COLO829 (cell line): ENCODE measurements at places on chromosomes 6 and 20.

DNA sequence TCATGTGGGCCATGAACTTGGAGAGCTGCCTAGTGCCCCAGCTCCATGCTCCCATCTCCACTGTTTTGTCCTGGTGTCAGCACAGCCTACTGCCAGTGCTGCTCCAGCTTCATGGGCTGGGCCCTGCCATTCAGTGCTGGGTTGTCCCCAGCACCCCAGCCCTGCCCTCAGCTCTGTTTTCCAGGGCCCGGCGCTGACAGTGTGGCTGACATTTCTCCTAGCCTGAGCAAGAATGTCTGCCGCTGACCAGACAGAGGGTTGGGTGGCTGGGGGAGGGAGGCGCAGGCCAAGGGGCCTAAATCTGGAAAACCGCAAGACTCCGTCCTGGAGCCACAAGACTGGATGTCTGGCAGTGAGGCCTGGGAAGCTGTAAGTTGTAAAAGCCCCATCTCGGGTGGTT is 78.9 kb downstream of the DHX35 start:
- no peak for DNase-seq

- no peak for DNase-seq
These were observed 148.0 kb downstream of the TMEM200A start for GRCh38 chr6:130513770-130514169.

DNA sequence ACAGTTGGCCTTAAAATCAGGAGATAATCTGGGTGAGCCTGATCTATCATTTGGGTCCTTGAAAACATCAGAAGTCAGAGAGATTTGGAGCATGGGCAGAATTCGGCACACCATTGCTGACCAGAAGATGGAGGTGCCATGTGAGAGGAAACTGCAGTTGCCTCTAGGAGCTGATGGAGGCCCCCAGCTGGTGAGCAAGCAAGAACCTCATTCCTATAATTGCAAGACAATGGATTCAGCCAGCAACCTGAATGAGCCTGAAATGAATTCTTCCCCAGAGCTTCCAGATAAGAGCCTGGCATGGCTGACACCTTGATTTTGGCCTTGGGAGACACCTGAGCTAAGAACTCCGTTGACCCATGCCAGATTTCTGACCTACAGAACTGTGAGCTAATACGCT is 76.3 kb upstream of the FYN start:
- no peak for DNase-seq

GRCh38 chr6:163946437-163946836 is 531.9 kb downstream of the QKI start:
- DNase-seq = no peak

- DNase-seq = no peak
These were observed 463.4 kb downstream of the MAFB start for GRCh38 chr20:40225596-40225995.

- no peak for DNase-seq
These were observed 928.9 kb downstream of the TFAP2A start for GRCh38 chr6:9485992-9486391.

DNA sequence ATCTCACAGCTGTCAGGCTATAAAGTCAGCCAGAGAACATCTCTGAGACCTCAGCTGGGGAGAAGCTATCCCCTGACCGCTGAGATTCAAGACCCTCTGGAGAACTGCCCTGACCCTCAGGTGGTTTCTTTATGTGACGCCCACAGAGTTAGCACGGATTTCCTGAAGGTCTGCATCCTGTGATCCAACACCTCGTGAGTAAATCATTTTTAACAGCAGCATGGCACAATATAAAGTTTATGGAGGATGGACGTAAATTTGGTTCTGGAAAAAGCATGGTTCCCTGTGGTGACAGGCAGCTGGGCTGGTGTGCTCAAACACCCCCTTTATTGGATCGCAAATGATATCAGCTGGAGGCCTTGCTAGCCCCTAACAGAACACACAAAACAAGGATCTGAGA is 25.3 kb upstream of the TRAF3IP2 start:
- DNase-seq = no peak

DNA sequence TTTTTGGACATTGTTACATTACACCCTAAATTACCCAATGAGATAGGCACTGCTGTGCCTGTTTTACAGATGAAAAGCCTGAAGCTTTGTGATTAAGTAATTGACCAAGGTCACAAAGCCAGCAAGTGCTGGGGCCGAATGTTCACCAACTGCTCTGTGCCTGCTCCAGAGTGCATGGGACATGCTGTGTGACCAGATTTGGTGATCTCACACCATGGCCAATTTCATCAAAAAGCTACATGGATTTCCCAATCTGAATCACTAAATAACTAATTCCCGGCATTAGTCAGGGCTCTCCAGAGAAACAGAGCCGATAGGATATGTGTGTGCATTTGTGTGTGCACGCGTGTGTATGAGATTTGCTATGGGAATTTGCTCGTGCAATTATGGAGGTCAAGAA is 228.3 kb upstream of the ECI2 start:
- DNase-seq = no peak

- no peak for DNase-seq
These were observed 2.9 kb upstream of the HIVEP1 start for GRCh38 chr6:12009180-12009685.

GRCh38 chr6:21102624-21103023 is 490.9 kb upstream of the SOX4 start:
- DNase-seq = no peak

DNA sequence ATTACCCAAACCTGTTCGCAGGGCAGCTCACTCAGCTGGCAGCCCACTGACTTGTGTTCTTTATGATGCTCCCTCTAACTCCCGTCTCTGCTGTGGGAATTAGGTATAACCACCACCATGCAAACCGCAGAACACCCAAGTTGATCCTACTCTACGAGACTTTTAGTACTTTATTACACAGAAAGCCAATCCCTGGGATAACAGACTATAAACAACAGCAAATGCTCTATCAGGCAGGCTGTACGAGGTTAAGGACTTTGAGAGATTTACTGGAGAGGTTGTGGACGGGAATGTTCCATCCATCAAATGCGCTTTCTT is 241.1 kb downstream of the FOXC1 start:
- no peak for DNase-seq

- DNase-seq = no peak
These were observed 25.5 kb downstream of the ABRACL start for GRCh38 chr6:139054001-139054400.
